ENCODE measurements at places on chromosomes 16 and 17.

DNA sequence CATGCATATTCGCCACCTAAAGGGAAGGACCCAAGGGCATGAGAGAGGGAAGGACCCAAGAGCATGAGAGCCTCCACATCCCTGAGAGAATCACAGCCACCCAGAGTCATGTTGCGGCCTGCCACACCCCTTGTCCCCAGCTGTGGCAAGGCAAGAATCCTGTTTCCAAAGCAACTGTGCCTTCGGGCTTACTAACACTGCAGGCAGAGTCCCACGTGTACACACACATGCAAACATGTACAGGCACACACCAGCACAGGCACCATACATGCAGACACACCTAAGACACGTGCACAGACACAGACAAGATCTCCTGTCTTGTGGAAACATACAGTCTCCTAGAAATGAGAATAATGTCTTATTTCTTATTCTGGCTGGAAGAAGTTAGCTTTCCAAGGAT is 92.4 kb upstream of the CDYL2 start:
- DNase-seq: no peak

DNA sequence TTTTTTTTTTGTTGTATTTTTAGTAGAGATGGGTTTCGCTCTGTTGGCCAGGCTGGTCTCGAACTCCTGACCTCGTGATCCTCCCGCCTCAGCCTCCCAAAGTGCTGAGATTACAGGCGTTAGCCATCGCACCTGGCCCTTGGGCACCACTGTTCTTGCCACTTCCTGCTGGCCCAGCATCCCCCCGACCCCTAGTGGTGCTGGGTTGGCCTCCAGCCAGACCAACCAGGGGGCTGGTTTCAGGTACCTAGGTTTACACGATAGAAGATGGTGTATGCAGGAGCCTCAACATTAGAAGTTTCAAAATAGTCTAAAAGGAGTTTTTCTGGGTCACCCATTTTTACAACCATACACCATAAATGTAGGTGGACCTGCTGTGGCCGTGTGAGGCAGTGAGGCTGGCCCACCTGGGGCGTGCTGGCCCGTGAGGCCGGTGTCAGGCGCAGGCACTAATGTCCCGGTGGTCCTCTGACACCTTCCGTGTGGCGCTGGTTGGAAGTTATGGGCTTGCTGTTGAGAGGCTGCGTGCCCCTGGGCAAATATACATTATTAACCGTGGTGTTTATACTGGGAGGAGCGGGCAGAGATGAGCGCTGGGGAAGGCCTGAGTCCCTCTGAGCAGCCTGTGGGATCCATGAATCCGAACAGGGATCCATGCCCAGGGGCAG is 43.5 kb downstream of the CFAP20 start:
- no peak for DNase-seq

- no peak for DNase-seq
These were observed 648.9 kb downstream of the WWOX start for GRCh38 chr16:78748220-78748929.

GRCh38 chr16:10676284-10676683 is 18.4 kb downstream of the TEKT5 start:
- no peak for DNase-seq

GRCh38 chr16:86519649-86520316 is 9.5 kb downstream of the FOXF1 start:
- DNase-seq: no peak

DNA sequence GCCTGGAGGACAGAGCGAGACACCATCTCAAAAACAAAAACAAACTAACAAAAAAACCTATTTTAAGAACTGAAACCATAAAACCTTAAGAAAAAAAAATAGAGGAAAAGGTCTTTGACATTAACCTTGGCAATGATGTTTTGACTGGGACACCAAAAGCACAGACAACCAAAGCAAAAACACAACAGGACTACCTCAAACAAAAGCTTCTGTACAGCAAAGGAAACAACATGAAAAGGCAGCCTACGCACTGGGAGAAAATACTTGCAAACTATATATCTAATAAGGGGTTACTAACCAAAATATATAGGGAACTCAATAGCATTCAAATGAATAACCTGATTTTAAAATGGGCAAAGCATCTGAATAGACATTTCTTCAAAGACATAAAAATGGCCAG is 32.3 kb downstream of the CDR2 start:
- no peak for DNase-seq

- no peak for DNase-seq
These were observed 14.3 kb downstream of the CYTH1 start for GRCh38 chr17:78767806-78768205.

DNA sequence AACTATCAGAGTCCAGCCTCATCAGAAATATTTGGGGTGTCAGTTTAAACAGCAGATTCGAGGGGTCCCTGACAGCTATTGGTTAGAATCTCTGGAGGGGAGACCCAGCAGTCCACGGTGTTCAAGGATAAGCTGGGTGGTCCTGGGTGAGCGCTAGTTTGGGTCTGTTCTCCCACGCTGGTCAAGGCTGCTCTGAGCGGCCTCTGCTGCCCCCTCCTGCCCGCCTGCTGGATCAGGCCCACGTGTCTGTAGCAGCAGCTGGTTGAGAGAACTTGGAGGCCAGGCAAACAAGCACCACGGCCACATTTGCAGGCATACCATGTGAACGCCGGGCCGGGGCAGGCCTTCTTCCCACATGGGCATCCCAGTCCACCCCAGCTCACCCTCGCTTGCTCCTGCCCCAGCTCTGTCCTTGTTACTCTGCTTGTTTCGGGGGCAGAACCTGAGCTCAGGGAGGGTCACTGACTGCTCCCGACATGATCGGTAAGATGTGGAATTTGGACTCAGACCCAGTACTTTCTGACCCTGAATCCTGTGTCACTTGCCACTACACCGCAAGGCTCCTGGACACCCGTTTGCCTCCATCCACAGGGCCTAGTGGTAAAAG is 7.4 kb downstream of the FOXF1 start:
- DNase-seq: no peak

DNA sequence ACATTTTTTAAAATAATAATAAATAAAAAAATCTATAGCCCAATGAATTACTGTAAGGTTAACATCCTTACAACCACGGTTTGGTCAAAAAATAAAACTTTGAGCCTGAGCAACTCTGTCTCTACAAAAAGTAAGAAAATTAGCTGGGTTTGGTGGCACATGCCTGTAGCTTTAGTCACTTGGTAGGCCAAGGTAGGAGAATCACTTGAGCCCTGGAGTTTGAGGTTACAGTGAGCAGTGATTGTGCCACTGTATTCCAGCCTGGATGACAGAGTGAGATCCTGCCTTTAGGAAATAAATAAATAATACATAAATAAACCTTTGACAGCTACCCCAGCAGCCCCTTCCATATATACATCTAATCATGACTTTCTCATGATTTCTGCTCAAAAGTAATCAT is 26.9 kb upstream of the PHAF1 start:
- no peak for DNase-seq

DNA sequence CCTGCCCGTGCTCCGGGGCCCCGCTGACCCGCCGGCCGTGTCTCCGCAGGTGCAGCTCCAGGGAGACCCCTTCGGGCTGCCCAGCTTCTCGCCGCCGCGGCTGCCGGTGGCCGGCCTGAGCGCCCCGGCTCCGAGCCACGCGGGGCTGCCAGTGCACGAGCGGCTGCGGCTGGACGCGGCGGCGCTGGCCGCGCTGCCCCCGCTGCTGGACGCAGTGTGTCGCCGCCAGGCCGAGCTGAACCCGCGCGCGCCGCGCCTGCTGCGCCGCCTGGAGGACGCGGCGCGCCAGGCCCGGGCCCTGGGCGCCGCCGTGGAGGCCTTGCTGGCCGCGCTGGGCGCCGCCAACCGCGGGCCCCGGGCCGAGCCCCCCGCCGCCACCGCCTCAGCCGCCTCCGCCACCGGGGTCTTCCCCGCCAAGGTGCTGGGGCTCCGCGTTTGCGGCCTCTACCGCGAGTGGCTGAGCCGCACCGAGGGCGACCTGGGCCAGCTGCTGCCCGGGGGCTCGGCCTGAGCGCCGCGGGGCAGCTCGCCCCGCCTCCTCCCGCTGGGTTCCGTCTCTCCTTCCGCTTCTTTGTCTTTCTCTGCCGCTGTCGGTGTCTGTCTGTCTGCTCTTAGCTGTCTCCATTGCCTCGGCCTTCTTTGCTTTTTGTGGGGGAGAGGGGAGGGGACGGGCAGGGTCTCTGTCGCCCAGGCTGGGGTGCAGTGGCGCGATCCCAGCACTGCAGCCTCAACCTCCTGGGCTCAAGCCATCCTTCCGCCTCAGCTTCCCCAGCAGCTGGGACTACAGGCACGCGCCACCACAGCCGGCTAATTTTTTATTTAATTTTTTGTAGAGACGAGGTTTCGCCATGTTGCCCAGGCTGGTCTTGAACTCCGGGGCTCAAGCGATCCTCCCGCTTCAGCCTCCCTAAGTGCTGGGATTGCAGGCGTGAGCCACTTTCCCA is 5.9 kb downstream of the CTF1 start:
- DNase-seq: no peak

- no peak for DNase-seq
These were observed 664 bp upstream of the NKD1 start for GRCh38 chr16:50547340-50548124.

- no peak for DNase-seq
These were observed 64.0 kb downstream of the SOX9 start for GRCh38 chr17:72184805-72185204.

GRCh38 chr17:73598212-73598611 is 46.0 kb downstream of the SDK2 start:
- DNase-seq: no peak

- DNase-seq: no peak
These were observed 957.6 kb upstream of the SOX9 start for GRCh38 chr17:71163121-71163812.

DNA sequence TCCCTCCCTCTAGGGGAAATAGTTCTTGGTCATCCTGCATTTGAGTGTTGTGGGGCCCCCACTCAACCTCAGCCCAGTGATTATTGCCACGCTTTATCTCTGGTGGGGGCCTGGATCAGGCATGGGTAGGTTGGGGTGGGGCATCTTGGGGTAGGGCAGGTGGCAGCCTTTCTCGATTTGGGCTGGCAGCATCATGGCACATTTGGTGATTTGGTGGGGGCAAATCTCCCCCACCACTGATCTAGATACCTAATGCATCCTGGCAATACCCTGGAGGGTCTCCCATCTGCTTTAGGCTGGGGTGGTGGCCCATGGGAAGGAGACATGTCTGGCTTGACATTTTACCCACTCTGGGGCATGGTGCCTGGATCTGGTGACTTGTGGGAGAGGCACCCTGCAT is 40.2 kb downstream of the NLRP1 start:
- DNase-seq: no peak

Data from cerebellar nuclear complex (tissue), 1 donor.